ENCODE measurements at places on chromosomes 11 and 22.

- no peak for DNase-seq
Measured at GRCh38 chr11:62676698-62677097, 2.2 kb downstream of the UBXN1 start.

GRCh38 chr22:50482107-50483074 lies 1.0 kb downstream of the ADM2 start:
- no peak for DNase-seq

DNA sequence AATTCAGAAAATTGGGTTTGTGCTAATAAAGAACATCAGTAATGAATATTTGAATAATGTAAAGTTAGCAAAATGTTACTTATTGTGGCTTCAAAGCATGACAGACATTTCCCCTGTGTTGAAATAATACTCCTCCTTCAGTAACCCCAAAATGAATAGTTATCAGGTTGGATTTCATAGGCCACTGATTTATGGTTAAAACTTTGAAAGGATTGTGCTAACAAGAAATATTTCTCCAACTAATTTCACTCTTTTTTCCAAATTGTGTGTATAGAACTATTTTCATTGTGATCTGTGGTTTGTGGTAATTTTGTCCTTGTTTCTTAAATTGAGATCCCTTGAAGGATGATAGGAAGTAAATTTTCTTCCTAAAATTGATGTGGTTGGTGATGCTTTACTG lies 7.9 kb downstream of the DDX10 start:
- DNase-seq = no peak

DNA sequence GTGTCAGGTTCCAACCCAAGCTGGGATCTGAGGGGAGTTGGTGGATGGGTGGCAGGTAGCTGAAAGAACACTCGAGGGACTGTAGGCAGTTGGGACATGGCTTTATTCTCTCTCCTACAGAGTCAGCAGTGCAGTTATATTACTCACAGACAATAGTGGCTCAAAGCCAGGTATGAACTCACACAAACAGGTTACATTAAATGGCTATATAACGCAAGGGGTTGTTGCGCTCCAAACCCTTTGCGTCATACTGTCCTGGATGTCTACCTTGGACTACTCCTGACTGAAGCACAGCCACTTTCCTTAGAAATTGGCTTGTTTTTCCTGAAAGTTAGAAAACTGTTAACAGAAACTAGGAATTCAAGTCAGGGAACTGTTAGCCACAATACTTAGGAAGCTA lies 66.4 kb upstream of the OR4B1 start:
- DNase-seq = no peak

DNA sequence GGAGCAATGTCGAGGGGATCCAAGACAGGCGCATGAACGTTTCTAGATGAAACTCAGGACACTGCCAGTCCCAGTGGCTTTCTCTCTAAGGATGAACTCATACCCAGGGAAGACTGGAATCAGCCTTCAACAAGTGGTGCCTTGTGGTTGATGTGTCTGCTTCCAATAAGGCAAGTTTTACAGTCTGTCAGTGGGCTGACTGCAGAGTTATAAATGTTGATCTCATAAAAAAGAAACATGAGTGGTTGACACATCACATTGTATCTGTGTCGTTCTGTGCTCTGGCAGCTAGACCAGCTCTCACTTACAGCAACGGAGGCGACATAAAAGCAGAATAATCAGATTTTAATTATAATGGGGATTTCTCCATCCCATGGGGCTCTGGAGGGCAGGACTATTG lies 96.7 kb downstream of the SNX19 start:
- no peak for DNase-seq

DNA sequence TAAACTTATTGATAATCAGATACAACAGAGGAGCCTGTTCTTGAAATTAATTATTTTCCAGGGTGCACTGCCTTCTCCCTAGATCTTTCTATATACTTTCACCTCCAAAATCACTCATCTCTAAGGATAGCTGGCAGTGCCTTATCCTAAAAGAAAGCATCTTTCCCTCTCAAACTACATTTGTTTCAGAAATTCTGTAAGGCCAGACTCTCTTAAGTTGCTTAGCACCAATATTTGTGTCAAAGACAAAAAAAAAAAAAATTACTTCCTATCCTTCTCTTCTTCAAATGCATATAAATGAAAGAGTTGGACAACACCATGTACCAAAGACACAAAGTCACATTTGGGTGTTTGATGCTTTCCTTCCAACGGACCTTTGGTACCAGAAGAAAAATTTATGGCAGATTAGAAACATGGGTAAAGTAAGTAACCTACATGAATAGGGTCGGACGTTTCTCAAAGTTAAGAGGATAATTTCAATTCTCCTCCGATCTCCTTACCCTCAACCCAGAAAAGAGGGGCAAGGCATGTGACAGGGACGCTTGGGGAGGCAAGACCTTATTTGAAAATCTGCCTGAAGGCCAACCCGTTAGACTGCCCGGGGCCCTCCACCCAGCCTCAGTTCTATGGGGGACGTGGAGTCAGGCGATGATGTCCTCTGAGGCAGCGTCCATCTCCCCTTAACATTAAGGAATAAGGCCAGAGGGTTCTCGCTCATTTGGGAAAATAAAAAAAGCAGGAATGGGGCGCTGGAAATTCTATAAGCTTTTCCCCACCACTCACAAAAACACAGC lies 66.3 kb downstream of the ETS1 start:
- DNase-seq = no peak

- no peak for DNase-seq
Measured at GRCh38 chr11:104870910-104871309, 27.4 kb downstream of the CASP12 start.

GRCh38 chr11:63015521-63016215 lies at the start of gene SLC22A8:
SLC22A8 (minus strand) TSS chr11:63015841; CDS start chr11:63014958, 883 bp downstream.
- no peak for DNase-seq

GRCh38 chr22:25682109-25682508 lies 59.9 kb upstream of the MYO18B start:
- no peak for DNase-seq

DNA sequence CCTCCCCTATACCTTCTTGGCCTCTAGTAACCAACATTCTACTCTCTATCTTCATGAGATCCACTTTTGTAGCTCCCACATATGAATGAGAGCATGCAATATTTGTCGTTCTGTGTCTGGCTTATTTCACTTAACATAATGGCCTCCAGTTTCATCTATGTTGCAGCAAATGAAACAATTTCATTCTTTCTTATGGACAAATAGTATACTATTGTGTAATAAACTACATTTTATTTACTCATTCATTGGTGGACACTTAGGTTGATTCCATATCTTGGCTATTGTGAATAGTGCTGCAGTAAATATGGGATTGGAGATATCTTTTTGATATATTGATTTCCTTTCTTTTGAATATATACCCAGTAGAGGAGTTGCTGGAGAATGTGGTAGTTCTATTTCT lies 151.1 kb downstream of the JRKL start:
- no peak for DNase-seq

DNA sequence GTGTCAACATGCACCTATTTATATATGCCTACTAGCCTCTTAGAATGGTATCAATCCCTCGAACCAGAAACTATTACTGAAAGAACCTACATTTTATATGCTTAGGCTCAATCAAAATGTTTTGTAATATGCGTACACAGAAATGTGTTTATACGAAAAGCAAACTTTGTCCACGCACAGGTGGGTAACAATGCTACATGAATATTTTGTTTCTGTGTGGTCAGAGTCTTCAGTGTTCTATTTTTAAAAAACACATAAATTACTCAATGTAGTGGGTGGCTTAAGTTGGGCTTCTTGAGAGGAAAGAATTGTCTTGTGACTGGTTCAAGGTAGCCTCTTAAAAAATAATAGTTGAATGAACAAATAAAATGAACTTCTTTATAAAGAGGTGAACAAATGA lies 46.1 kb downstream of the SYTL2 start:
- no peak for DNase-seq

DNA sequence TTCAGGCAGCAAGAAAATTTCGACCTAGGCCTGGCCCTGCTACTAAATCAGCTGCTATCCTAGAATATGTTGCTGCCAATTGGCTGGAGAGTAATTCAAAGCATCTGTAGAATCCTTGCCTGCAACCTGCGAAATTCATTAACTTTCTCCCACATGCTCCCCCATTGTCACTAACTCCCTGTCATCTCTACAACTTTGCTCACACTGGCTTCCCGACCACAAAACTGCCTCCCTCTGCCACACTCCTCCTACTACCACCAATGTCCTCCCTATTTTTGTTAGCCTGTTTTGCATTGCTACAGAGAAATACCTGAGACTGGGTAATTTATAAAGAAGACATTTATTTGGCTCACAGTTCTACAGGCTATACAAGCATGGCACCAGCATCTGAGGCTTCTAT lies 570.6 kb downstream of the INSC start:
- DNase-seq = no peak

GRCh38 chr11:108239076-108239475 lies 16.2 kb downstream of the ATM start:
- no peak for DNase-seq

- DNase-seq = no peak
Measured at GRCh38 chr22:32904044-32904443, 102.5 kb downstream of the TIMP3 start.

- no peak for DNase-seq
Measured at GRCh38 chr22:40070701-40071100, 75.9 kb downstream of the FAM83F start.

DNA sequence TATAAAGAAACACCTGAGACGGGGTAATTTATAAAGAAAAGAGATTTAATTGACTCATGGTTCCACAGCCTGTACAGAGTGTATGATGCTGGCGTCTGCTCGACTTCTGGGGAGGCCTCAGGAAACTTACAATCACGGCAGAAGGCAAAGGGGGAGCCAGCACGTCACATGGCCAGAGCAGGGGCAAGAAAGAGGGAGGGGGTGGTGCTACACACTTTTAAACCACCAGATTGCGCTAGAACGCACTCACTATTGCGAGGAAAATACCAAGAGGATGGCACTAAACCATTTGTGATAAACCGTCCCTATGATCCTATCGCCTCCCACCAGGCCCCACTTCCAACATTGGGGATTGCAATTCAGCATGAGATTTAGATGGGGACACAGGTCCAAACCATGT lies 79.7 kb upstream of the CARD18 start:
- DNase-seq = no peak

DNA sequence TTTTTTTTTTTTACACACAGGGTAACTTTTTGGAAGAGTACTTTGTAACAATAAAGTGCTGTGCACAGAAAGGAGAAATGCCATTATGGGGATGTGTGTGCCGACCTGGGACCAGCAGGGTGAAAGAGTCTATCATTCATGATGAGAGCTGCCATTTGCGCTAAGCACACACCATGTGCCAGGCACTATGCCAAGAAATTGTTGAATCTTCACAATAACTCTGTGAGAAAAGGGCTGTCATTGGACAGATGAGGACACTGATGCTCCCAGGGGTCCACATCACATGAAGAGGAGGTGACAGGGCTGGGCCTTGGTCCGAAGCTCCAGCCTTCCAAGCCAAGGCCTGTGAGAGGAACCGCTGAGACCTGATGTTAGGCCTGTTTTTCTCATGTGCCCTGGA lies 5.6 kb downstream of the DUSP18 start:
- DNase-seq = no peak
